ENCODE measurements at places on chromosomes 11 and 22. TPM values are rescaled to one million over a fixed set of nuclear protein-coding genes. Genes with fewer than 3 reads are reported as not detected.

DNA sequence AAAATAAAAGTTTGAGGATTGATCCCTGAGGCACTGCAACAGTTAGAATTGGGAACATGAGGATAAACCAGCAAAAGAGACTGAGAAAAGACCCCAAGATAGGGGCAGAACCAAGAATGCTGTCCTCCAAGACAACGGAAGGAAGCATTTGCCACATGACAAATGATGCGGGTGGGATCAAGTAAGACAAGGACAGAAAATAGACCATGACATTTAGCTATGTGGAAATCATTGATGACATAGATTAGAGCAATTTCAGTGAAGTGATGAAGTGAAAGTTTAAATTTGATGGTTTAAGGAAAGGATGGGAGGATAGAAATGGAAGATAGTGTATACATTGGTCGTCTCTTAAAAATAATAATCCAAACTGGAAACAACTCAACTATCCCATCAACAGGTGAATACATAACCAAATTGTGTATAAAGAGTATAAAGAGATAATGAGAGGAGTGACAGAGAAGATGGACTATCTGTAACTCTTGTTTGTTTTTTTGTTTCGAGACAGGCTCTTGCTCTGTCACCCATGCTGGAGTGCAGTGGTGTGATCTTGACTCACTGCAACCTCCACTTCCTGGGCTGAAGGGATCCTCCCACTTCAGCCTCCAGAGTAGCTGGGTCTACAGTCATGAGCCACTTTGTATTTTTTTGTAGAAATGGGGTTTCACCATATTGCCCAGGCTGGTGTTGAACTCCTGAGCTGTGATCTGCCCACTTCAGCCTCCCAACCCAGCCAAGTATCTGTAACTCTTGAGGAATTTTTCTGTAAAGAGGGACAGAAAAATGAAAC lies 48.7 kb upstream of the FDX1 start:
- no peak for DNase-seq

- DNase-seq = no peak
These were observed 5.2 kb downstream of the OLFML1 start for GRCh38 chr11:7490535-7490934.

DNA sequence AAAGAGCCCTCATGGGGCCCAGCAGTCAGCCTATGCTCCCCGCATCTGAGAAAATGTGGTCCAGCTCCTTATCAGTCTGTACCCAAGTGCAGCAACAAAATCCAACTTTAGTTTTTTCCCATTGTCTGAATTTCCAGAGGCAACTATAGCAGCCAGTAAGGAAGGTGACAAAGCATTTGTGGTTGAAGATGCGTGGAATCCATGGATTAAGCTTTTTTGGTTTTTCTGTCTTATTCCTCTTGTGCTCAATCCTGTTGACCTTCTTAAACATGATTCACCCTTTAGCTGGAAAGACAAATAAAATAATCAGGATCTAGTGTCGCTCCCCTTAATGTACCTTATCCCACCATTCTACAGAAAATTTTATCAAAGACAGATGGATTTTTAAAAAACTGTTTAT lies 14.3 kb downstream of the GDPD4 start:
- DNase-seq = no peak

The MEI1 gene
- 0.73 TPM for total RNA-seq

Measured in cerebellum (tissue), 4 donors.